Kidney capillary endothelial cell (primary cell): ENCODE measurements at places on chromosomes 2 and 18.
A peak's percentile ranks its signal among the peaks of the same experiment; 100 is the strongest.

DNA sequence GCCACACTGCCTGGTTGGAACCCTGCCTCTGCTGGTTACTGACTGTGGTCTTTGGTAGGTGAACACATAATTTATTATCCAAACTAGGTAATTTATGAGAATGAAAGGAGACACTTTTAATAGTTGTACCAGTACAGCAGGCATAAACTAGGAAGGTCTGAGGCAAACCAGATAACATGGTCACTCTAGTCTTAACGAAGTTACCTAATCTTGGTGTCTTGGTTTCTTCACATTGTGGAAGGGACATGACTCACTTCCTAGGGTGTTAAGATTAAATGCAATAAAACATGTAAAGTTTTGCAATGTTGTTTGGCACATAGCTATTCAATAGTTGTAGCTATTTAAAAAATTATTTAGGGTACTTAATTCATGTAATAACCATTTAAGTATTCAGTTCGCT, 23.3 kb downstream of the SPTBN1 start:
- DNase-seq, result no peak

DNA sequence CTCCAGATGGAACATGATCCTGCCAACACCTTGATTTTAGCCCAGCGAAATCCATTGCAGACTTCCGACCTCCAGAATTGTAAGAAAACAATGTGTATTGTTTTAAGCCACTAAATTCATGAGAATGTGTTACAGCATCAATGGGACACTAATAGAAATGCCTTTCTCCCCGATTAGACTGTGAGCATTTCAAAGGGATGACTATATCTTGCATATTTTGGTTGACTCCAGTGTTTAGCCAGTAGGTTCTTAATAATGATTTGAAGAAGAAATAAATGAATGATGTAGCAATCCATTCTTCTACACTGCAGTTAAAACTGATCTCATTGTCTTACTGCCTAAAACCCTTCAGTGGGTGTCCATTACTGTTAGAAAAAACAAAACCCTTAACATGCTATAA, 67.4 kb upstream of the ACVR1C start:
- DNase-seq, result no peak

- DNase-seq, result no peak
These were observed 71.2 kb downstream of the TLK1 start for GRCh38 chr2:171089489-171089888.

GRCh38 chr2:158024288-158024898, 77.3 kb upstream of the UPP2 start:
- DNase-seq, result peak; percentile 59

DNA sequence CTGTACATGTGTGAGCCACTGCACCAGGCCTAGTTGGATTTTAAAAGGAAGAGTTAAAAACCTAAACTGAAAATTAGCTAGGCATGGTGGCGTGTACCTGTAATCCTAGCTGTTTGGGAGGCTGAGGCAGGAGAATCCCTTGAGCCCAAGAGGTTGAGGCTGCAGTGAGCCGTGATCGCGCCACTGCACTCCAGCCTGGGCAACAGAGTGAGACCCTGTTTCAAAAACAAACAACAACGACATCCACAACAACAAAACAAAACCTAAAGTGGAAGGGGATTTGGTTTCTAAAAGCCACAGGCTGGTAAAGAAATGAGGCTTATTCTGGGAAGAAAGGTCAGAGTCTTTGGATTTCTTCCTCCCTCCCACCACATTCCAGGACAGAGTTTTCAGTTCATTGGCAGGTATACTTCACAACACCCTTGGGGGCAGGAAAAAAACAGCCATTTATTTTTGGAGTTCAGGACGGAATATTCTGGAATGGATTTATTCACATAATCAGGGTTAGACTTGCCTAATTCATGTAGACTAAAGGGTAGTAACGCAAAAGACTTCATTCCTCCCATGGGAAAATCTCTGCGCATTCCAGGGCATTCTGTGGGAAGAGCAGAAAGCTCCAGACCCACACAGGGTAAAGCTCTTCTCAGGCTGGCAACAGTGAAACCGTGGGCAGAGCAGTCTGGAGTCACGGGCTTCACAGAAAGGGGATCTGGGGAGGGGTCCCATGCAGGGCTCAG, 34.9 kb downstream of the TEX44 start:
- DNase-seq, result no peak

DNA sequence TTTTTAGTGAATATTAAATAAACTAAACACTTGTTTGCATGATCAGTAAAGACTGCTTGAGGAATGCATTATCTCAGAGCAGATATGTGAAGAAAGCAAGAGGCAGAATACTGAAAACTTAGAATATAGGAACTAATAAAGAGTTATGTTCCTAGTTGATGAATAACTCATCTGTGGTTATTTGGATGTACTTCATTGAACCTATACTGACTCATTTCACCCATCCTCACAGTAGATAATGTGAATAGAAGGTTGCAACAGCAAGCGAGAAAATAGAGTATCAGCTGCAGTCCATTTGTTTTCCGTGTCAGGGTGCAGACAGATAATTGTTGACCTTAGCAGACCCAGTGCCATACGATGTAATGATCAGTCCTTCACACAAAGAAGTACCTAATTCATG, 945.7 kb upstream of the LRRTM1 start:
- DNase-seq, result no peak

- DNase-seq, result no peak
These were observed 44.2 kb upstream of the CDH7 start for GRCh38 chr18:65706646-65707045.

- DNase-seq, result no peak
These were observed 16.6 kb upstream of the STK17B start for GRCh38 chr2:196187898-196188458.

GRCh38 chr2:219612577-219613286, 14.7 kb upstream of the SLC4A3 start:
- DNase-seq, result no peak

- no peak for DNase-seq
These were observed 2.0 kb downstream of the ESPNL start for GRCh38 chr2:238101891-238102841.

DNA sequence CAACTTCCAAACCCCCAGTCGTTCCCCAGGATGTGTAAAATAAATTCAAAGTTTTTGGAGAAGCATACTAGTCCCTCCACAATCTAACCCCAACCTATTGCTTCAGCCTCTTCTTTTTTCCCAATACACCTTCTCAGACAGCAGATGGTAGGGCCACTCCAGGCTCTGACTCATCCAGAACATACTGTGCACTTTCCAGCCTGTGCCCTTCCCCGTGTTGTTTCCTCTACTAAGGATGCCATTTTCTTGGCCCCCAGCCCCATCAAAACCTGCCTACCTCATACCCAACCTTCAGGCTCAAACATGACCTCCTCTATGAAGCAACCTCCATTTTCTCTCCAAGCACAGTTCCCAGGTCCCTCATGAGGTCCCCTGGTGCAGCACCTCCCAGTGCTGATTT, 669.3 kb downstream of the BCL11A start:
- DNase-seq, result no peak

DNA sequence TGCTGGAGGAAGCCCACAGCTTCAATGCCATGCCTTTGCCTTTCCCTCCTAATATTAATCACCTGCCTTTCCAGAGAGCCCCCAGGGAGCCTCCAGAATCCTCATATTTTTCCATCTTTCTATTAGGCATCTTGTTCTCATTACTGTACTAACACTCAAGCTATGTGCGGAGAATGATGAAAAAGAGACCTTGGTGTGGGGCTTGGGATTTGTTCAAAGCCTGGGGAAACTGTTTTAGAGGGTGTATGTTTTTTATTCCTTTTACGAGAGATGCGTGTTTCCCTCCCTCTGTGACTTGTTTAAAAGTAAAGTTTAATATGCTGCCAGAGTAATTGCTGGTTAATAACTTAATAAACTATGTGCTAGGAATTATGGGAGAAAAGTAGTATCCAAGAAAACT, 102.4 kb upstream of the ZFP36L2 start:
- no peak for DNase-seq

DNA sequence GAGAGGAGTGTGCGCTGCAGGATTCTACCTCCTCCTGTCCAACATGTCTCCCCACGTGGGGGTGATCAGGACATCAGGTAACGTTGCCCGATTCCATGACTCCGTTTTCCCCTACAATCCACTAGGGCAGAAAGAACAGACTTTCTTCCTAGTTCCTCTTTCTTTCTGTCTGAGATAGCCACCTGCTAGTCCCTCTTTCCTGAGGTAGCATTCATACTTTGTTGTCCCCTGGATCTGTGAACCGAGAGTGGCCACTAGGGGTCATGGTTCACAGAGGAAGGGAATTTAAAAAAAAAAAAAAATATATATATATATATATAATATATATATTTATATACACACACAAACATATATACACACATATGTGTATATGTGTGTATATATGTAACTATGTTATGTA, 210.0 kb upstream of the ZNF521 start:
- peak; percentile 30 for DNase-seq

GRCh38 chr18:61602836-61603235, 269.6 kb downstream of the CDH20 start:
- peak; percentile 86 for DNase-seq

- DNase-seq, result no peak
These were observed 316.3 kb upstream of the KCNJ3 start for GRCh38 chr2:154381931-154382794.

GRCh38 chr2:239550357-239550756, 149.5 kb upstream of the HDAC4 start:
- DNase-seq, result no peak

DNA sequence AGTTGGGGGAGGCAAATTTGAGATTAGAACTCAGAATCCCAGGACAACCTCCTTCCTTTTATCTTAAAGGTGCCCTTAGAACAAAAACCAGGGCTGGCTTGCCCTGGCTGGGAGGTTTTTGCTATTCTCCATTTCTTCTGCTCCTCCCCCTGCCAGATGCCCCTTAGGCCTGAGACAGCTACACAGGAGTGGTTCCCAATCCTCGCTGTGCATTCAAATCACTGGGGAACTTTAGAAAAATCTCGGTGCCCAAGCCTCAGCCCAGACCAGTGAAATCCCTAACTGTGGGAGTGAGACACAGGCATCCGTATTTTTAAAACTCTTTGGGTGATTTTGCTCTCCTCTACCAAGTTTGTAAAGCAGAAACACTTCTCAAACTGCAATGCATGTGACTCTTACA, 38.8 kb downstream of the LBH start:
- DNase-seq, result no peak

DNA sequence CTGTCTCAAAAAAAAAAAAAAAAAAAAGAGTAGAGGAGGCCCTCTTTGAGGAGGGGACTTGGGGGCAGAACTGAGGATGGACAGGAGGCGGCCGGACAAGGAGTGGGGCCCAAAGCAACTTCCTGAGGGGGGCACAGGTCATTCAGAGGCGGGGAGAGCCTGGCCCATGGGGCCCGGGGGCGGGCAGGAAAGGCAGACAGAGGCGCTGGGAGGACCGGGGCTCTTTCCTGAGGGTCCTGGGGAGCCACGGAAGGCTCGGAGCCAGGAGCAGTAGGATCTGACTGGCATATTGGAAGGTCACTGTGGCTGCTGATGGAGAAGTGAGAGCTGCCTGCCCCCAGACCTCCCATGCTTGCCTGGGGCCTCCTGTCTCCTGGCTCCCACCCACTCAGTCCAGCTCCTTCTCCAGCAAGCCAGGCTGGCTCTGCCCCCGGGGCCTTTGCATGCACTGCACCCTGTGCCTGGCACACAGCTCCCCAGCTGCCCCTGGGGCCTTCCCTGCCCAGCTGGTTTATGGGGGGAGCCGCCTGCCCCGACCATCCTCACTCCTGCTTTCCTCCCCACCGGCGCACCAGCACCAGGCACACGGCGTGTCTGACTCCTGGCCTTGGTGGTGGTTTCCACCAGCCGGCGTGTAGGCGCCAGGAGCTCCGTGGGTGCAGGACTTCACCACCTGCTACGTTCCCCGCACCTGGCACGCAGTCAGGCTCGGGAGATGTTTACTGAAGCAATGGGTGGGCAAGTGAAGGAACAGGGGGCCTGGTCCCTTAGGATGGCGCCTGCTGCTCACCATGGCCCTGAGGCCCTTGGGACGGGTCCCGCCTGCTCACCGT, 5.6 kb downstream of the ESPNL start:
- no peak for DNase-seq

DNA sequence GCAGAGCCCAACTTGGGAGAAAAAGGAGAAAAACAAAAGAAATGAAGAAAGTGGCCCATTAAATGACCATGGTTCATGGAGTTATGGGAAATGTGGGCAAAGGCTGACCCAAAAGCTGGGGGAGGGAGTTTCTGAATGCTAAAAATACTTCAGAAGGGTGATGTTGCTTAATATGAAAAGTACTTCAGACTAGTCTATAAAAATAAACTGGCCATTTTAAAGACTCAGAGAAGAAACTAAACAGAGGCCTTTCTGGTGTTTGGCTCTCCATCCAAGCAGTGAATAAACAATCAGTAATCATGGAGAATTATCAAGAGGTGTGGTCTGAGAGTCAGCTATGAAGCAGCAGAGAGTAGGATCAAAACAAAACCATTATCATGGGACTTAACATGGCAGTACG, 160.8 kb upstream of the MAPRE2 start:
- no peak for DNase-seq

DNA sequence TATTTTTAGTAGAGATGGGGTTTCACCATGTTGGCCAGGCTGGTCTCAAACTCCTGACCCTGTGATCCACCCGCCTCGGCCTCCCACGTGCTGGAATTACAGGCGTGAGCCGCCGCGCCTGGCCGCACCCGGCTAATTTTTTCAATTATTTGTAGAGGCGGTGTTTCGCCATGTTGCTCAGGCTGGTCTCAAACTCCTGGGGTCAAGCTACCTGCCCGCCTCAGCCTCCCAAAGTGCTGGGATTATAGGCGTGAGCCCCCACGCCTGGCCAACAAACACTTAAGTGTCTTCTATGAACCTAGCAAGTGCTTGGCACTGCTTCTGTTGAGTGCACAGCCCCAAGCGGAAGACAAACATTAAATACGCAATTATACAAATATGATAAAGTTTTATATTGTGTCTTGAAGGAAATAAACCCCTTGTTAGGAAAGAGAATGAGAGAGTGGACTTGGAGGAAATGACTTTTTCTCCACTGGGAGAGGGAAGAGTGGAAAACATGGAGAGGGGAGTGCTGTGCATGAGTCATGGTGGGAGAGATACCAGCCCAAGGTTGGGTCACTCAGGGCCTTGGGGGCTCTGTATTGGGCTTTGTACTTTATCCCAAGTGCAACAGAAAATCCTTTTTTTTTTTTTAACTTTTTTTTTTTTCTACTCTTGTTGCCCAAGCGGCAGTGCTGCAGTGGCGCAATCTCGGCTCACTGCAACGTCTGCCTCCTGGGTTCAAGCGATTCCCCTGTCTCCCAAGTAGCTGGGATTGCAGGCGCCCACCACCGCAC, 41.4 kb upstream of the ACTR2 start:
- no peak for DNase-seq

GRCh38 chr18:22238036-22238435, 68.6 kb downstream of the GATA6 start:
- no peak for DNase-seq

GRCh38 chr2:63627866-63628265, 39.1 kb downstream of the MDH1 start:
- DNase-seq, result no peak

DNA sequence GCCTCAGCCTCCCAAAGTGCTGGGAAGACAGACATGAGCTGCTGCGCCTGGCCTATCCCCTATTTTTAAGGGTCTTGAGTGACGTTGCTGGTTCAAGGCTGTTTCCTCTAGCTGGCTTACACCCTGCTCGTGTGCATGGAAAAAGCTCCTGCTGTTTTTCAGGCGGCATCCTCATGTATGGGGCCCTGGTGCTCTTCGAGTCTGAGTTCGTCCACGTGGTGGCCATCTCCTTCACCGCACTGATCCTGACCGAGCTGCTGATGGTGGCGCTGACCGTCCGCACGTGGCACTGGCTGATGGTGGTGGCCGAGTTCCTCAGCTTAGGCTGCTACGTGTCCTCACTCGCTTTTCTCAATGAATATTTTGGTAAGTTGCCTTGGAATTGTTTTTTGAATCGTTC, 22.0 kb upstream of the NFATC1 start:
- DNase-seq, result no peak
